ENCODE measurements at places on chromosomes 3 and 15.

DNA sequence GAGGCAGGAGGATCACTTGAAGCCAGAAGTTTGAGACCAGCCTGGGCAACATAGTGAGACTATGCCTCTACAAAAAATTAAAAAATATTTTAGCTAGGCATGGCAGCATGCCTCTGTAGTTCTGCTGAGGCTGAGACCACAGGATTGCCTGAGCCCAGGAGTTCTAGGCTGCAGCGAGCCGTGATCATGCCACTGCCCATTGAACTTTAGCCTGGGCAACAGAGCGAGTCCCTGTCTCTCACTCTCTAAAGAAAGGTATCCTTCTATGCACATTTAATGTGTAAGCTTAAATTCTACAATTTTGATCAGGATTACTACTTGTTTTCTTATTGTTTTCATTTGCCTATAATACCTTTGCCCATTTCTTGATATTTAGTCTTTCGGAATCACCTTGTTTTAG is 26.8 kb downstream of the GALK2 start:
- no peak for DNase-seq

GRCh38 chr3:126104028-126104635 is 20.2 kb upstream of the SLC41A3 start:
- DNase-seq = peak; percentile 7

DNA sequence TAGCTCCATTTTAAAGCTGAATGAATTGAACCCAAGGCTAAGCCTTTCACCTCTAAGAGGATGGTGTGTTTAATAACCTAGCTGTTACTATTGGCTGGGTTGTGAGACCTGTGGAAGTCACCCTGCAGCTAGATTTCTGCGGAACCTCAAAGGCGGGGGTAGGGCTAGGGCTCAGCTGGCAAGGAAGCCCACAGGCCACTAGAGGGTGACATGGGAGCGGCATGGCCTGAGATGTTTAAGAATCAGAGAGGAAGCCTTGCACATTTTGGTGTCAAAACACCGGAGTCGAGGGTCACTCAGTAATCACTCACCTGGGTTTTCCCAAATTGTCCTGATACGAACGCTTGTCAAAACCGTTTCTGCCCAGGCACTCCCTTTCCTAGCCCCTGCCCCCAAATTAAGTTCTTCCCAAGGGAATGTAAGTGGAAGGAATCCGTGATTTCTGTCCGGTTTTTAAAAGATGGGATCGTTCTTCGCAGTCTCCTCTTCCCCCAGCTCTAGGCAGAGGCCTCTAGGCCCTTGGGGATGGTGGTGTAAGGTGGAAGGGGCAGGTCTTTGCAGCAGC is 3.8 kb upstream of the ACAD9 start:
- peak; percentile 69 for DNase-seq

DNA sequence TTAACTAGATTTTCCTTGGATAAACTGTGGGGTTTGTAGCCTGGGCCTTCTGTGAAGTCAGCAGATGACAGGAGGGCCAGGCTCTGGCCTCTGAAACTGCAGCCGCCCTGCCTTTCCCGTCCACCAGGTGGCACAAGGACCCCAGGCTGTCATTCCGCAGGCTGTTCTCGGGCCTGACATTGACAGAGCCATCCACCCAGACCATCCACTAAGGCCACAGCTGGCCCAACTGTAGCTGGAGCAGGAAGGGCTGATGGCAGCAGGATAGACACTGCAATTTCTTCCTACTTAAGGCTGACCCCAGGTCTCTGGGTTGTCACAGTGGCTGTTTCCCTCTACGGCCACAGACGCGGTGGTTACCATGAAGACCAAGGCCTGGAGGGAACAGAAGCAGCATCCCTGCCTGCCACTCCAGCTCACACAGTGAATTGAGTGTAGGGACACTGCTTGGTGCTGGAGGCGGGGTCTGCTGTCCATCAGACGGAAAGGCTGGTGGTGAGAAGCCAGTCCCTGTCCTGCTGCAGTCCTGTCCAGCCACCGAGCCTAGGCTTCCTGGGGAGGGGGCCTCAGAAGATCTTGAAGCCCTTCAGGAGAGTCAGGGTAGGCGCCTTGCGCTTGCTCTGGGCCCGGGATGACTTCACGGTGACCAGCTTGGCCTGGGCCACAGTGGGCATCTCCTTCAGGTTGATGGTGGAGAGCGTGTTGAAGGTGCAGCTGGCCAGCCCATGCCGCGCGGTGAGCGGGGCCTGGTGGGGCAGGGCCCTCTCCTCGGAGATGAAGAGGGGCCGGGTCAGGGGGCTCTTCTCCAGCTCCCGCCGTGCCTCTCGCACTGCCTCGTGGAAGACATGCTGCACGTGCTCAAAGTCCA is 9.4 kb downstream of the SLC51B start:
- peak; percentile 86 for DNase-seq

- DNase-seq = no peak
Observed at GRCh38 chr15:38362355-38362754, 91.6 kb upstream of the FAM98B start.

- no peak for DNase-seq
Observed at GRCh38 chr3:55245351-55245750, 241.8 kb downstream of the WNT5A start.

GRCh38 chr15:32844118-32844711 is 126.4 kb downstream of the GREM1 start:
- peak; percentile 41 for DNase-seq

DNA sequence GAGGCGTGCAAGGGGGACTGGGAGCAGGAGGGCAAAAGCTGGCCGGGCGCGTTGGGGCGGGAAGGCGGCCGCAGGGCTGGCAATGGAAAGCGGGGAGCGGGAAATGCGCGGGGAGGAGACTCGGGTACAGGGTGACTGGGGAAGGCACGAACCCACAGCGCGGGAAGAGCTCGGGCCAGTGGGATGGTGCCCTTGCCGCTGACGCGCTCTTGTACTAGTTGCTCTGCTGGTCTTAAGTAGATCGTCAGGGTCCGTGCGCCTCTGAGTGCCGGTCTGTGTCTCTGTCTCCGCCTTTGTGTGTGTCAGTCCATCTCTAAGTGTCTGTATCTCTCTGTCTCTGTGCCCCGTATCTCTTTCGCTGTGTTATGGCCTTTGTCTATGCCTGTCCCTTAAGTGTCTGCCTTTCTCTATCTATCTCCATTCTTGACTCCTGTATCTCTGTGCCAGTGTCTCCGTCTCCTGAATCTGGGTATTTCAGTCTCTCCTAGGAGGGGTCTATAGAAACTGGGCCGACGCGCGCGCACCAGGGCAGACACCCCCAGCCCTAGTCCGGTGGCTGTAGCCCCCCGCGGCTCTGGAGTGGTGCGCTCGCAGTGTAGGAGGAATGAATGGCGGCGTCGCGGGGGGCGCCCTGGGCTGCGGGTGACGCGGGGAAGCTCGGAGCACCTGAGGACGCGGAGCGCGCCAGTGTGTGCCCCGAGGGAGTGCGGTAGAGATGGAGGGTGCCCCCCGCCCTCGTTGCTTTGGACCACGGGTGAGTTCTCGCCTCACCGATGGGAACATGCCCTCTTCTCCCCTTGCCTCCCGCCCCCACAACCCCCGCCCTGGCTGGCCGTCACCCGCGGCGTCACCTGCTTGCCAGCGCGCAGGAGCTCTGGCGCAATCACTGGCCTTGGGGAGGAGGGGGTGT is 756 bp upstream of the CAMK2N2 start:
- peak; percentile 58 for DNase-seq

GRCh38 chr3:97148931-97149330 is 334.5 kb downstream of the EPHA6 start:
- no peak for DNase-seq

DNA sequence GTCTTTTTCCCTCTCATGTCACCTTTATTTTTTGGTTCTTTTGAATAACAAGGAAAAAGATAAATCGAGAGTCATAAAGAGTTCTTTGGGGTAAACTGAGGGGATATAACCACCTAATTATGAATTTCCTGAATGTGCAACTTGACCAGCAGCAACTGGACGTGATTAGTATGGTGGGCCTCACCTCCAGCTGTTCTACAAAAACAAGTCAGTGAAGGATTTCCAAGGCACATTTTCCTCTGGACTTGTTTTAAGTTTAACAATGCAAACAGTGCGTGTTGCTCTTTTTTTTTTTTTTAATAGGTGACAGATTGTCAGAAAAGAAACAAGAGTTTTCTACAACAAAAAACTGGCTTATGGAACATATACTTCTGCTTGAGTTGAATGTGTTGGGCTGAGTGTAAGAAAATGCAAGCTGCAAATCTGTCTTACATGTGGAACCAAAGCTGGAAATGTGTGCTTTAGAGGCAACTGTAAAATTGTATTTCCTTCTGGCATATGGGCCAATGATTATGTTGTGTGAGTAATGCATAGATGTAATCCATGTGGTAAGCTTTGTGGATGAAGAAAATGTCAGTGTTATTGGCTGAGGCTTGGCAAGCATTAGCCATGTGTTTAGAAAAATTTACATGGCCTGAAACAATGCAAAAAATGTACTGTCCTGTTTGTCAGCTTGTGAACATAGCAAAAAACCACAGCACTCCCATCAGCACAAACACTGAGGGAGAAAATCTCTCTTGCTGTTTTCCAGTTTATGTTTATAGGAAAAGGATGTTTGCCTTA is 44.5 kb upstream of the FNDC3B start:
- no peak for DNase-seq

GRCh38 chr3:184583578-184584451 is 22.2 kb downstream of the EPHB3 start:
- no peak for DNase-seq

DNA sequence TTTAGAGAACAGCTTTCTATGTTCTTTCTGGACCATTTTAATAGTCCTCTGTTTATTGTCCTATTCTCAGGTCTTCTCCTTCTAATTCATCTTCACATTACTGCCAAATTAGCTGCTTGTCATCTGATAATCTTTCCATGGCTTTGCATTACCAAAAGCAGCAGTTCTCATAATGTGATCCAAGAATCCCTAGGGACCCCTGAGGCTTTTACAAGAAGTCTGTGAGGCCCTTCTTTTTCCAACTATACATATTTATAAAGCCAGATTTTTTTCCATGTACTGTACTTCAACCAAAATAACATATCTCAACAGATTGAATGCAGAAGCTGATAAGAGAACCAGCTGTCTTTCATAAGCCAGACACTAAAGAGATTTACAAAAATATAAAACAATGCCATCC is 162.5 kb upstream of the BFSP2 start:
- DNase-seq = no peak

DNA sequence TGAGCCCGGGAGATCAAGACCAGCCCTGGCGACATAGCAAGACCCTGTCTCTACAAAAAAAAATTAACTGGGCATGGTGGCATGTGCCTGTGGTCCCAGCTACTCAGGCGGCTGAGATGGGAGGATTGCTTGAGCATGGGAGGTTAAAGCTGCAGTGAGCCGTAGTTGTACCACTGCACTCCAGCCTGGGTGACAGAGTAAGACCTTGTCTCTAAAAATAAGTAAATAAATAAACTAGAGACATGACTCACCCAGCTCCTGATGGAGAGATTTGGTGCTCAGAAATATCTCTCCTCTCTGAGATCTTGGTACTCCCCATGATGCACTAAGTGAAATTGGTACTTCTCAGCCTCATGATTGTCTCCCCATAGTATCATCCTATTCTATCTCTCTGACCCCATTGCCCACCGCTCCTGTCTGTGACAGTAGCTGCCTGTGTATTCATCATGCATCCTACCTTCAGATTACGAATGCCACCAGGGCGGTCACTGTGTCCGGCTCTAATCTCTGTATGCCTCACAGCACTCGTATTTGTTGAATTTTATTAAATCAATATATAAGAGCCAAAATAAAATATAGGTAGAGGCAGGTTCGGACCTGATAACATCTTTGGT is 50.9 kb downstream of the ABHD2 start:
- DNase-seq = no peak

DNA sequence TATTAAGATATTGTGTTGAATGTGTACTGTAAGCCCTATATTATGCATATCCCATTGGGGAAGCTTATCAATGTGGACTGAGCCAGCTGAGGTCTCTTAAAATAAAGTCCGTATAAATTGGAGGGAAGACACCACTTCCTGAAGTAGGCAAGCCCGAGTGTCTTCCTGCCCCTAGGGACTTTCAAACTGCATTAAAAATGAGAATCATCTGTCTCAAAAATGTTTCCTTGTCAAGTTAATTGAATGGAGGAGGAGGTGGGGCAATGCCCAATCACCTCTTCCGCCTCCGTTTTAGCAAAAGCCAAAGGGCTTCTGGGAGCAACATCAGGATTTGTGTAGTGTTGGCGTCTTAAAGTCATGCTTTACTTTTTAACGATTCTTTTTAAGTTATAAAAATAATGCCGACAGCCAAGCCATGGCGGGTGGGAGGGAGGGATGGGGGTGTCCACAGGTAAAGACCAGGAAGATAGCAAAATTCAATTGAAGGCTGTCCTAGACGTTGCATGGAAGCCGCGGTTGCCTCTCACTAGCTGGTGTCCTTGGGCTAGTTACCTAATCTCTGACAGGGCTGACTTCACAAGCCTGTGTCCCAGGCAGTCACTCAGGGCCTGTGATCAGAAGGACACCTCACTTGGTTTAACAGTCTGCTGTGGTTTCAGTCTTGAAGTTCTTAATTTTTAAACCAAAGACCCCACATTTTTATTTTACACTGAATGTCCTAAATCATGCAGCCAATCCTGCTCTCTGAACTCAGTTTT is 524.9 kb upstream of the PROK2 start:
- no peak for DNase-seq

DNA sequence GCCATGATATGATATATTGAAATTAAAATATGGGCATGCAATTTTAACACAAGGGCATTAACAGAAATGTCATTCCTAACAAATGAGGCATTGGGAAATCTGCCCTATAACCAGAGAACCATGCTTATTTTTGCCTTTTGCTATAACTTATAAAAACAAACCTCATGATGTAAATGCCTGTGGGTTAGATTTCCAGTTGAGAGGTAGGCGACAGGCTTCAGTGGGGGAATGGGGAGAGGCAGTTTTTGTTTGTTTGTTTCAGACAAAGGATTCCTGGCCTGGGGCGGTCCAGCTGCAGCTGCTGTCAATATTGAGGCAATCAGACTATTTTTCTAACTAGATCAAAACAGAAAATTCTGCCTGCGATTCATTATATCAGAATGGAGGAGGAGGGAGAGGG is 490.4 kb upstream of the CFAP20DC start:
- DNase-seq = no peak

DNA sequence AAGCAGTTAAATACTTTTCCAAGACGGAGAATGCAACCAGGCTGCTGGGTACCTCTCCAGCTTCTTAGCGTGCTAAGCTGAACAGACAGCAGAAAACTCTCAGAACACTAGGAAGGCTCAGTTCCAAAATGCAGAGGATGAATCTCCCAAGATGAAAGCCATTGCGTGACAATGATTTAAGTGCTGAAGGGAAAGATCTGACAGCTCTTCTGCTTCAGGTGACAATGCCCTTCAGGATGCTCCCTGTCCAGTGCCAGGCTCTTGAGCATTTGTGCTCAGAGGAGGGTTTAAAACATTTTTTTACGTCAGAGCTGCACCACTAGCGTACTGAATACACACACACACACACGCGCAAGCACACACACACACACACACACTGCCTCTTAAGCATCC is 26.3 kb downstream of the ARHGEF3 start:
- no peak for DNase-seq

DNA sequence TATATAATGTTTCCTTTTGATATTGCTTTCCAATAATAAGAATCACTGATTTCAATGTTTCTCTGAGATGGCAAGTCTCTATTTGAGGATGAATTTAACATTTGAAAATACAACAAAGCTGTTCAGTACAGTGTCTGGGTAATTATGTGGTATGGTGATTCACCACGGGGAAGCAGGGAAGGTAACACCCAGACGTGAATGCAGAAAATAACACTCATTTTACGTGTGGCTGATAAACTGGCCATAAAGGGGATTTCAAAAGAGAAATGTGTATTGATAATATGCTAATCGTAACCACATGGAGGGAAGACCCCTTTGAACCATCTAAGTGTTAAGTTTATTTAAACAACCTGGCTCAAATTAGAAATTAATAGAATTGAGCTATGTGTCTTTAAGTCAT is 344.6 kb downstream of the GRM7 start:
- no peak for DNase-seq

All from iPS-NIHi11 (cell line).